ENCODE measurements at places on chromosomes 5 and 9. TPM values are rescaled to one million over a fixed set of nuclear protein-coding genes. Genes with fewer than 3 reads are reported as not detected.

DNA sequence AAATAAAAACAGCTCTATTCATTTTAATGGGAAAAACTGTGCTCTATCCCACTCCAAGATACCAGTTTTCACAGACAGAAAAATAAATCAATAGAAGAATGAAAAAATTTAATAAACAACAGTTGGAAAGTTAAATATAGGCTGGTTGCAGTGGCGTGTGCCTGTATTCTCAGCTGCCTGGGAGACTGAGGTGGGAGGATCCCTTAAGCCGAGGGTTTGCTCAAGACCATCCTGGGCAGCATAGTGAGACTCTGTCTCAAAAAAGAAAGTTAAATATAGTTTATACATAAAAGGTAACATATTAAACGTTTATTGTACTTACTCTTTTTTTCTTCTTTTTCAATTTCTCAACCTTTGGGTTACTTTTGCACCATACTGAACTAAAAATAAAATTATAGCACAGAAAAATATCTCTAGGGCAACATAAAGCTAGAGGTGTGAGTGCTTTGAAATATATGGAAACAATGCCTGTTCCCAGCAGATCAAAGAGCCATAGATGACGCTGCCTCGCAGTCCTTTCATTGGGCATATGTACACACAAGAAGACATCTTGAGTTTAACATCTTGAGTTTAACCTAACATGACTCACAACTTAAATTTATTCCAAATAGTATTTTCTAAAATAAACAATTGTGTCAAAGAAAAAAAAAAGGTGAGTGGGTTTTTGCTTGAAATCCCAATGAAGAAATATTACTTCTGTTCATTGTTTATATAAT is 25.7 kb upstream of the KLF9 start:
- DNase-seq: no peak

GRCh38 chr5:1923341-1923740 is 40.6 kb upstream of the IRX4 start:
- DNase-seq: no peak

CSF1R gene
- 0.41 TPM for total RNA-seq

DBH gene
- total RNA-seq: not detected

DNA sequence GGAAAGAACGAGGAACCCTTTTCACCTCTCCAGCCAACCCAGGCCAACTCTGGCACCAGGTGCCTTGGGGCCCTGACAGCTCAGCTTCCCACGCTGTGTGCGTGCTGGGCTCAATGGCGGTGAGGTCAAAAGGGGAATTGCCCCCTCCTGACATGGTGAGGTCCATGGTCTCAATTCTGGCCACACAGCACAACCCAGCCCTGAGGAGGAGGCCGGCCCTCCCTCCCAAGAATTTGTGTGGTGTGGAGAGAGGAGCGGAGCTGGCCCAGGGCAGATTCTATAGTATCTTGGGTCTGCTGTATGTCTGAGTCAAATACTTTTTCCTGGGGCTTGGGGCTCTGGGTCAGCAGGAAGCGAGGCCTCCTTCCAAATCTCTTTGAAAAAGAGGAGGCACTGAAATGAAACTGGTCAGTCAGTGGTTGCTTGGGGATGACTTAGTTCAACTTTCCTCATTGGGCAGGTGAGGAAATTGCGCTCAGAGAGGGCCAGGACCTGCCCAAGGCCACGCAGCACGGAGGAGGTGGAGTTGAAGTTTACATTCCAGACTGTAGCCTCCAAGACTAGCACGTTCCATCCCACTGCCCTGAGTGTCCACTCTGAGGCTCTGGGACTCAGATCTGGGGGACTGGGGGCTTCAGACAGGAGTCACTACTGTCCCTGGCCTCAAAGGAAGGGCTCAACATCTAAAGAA is 15.6 kb downstream of the COL27A1 start:
- no peak for DNase-seq

DNA sequence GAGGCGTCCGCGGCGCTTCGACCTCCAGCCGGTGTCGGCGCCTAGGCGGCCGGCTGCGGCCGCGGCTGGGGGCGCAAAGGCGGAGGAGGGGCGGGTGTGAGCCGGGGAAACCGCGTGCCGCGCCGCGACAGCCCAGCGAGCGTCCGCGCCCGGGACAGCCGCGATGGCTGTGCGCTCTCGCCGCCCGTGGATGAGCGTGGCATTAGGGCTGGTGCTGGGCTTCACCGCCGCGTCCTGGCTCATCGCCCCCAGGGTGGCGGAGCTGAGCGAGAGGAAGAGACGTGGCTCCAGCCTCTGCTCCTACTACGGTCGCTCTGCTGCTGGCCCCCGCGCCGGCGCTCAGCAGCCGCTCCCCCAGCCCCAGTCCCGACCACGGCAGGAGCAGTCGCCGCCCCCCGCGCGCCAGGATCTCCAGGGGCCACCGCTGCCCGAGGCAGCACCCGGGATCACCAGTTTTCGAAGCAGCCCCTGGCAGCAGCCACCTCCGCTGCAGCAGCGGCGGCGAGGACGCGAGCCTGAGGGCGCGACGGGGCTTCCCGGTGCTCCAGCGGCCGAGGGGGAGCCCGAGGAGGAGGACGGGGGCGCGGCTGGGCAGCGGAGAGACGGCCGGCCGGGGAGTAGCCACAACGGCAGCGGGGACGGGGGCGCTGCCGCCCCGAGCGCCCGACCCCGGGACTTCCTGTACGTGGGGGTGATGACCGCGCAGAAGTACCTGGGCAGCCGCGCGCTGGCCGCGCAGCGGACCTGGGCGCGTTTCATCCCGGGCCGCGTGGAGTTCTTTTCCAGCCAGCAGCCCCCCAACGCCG is 605 bp downstream of the CHSY3 start:
- no peak for DNase-seq

- DNase-seq: no peak
Observed at GRCh38 chr9:89943309-89943708, 338.5 kb downstream of the GADD45G start.

GRCh38 chr9:7976167-7976755 is 176.7 kb upstream of the DMAC1 start:
- DNase-seq: peak; percentile 45

IL11RA gene
- total RNA-seq: 5.9 TPM

DNA sequence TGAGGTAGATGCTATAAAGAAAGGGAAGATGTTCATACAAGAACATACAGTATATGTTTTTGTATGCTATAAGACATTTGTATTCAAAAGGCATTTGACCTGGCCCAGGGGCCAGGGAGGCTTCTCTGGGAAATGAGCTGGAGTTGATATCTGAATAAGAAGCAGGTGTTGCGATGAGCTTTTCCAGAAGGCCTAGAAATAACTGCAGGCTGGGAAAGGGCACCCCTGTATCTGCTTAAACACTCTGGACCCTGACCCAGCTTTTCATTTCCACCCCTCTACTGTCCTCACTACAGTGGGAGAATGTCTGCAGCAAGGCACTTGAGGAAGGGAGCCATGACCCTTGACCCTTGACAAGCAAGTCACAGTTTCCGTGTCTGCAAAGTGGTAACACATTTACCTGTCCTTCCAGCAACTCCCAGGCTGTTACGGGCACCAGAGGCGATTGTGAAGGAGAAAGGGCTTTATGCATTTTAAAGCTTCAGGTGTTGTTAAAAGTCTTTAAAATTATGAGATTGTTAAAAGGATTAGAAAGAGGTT is 88.2 kb upstream of the PANK3 start:
- DNase-seq: no peak

OBP2B gene
- total RNA-seq: not detected

DNA sequence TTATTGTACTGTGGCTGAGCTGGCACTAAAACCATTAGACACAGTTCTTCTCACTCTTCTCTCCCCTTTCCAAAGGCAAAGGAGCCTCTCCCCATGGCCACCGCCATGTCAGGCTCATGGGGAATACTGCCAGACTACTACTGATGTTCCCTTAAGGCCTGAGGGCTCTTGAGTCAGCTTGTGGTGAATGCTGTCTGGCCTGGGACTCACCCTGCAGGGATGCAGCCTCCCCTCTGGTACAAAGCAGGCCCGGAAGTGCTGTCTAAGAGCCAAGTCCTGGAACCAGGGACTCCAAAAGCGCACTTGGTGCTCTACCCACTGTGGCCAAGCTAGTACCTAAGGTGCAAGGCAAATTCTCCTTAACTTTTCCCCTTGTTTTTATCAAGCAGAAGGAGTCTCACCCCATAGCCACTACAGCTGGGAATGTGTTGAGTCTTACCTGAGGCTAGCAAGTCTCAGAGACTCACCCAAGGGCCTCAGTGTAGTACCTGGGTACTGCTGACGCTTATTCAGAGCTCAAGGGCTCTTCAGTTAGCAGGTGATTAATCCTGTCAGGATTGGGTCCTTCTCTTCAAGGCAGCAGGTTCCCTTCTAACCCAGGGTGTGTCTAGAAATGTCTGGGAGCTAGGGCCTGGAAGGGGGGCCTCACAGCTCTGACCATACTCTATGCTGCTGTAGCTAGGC is 33.2 kb upstream of the C5orf46 start:
- DNase-seq: no peak

CCL19 gene
- not detected for total RNA-seq

- DNase-seq: no peak
Observed at GRCh38 chr9:29511680-29512079, 1938.4 kb upstream of the C9orf72 start.

DNA sequence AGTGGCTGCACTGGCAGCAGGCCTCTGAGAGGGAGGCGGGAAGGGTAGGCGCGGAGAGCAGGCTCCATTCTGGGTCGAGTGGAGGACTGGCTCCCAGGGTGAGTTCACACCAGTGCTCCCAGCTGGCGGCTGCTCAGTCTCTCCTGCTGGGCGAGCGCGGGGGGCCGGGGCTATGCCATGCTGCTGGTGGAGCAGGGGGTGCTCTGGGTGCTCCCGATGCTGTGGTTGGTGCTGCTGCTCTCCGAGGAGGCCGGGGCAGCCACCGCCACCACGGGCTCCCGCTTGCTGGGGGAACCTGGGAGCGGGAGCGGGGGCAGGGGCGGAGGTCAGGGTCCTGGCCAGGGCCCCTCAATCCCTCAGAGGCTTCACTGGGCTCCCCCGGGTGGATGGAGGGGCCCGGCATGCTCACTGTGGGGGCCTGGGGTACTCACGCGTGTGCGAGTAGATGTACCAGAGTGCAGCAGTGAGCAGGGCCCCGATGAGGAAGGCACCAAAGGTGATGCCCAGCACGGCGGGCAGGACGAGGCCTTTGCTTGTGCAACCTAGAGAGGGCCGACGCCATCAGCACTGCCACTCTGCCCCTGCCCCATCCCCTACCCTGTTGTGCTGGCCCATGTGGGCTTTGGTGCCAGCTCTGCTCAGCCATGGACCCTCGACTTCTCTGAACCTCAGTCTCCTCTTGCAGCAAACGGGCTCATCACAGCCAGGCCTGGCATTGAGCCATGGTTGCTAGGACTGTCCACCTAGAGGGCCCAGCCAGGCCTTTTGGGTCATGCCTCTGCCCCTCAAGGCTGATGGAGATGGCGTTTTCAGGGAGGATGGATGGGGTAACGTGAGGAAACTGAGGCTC is 13.1 kb downstream of the FPGS start:
- DNase-seq: no peak

DNA sequence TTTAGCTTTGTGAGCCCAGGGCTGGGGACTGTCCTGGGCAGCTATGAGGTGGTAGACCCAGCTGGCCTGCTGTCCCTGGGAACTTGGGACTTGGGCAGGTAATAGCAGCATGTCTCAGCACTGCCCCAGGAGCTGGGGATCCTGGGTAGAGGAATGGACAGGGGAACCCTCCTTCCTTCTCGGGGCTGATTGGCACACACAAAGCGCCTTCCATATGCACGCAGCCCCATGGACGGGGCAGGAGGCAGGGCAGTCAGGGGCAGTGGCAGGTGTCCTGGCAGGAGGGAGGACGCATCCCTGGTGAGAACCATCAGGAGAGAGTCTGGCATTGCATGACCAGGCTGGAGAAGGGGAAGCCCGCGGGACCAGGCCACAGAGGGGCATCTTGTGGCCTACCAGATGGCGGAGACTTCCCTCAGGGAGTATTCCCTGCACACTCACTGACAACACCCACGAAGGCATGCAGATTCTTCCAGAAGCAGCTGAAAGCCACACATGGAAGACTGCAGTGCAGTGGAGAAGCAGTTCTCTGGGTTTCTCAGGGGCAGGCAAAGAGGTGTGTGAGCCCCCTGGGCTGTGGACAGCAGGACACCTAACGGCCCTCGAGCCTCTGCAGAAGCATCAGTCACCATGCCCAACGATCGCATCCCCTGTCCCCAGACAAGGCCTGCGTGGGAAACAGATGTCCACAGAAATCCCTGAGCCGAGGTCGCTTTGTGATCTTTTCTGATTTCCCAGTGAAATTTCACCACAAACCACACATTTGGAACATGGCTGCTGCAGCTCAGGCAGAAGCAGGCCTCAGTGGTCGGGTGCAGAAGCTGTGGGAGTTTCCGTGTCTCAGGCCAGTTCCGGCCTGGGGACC is 7.0 kb upstream of the NKD2 start:
- no peak for DNase-seq

GRCh38 chr5:105952875-105953274 is 1717.9 kb downstream of the EFNA5 start:
- no peak for DNase-seq

GRCh38 chr9:5879419-5880181 is 11.1 kb upstream of the MLANA start:
- DNase-seq: peak; percentile 63

GRCh38 chr9:91427873-91428272 is 4.2 kb upstream of the NFIL3 start:
- DNase-seq: no peak

All from kidney epithelial cell (primary cell).